ENCODE measurements at places on chromosomes 13 and 19.

DNA sequence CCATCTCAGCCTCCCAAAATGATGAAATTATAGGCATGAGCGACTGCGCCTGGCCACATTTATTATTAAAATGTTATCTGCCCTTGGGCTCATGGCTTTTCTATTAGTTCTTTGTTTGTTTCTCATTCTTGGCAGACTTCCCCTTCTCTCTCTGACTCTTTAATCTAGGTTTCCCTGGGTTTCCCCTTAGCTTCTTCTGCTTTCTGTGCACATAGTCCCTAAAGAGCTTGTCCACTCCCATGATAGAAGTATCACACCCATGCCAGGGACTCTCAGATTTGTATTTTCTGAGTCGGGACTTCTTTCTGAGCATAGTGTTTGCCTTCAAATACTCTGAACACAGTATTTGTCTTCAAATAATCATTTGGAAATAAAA is 38.6 kb upstream of the ITM2B start:
- no peak for DNase-seq

GRCh38 chr13:60172111-60172510 is 8.4 kb upstream of the DIAPH3 start:
- no peak for DNase-seq

GRCh38 chr19:46404753-46405468 is 8.5 kb downstream of the CCDC8 start:
- peak; percentile 39 for DNase-seq

DNA sequence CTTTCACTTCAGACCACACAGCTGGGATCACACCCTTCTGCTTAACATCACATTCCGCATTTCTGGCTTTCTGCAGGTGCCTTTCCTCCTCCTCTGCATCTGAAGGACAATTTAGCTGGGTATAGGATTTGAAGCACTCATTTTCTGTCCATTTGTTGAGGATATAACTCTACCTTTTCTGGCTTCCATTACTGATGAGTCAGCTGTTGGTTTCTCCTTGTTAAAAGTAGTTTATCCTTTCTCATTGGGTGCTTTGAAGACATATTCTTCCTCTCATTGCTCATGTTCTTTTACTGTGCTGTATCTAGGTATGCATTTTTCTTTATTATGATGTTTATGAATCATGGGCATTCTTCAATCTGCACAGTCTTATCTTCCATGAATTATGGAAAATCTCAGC is 199.3 kb upstream of the SOX1 start:
- DNase-seq = no peak

- DNase-seq = no peak
Observed at GRCh38 chr13:43915451-43915850, 35.7 kb downstream of the LACC1 start.

- DNase-seq = no peak
Observed at GRCh38 chr19:8965887-8966286, 44.3 kb downstream of the MUC16 start.

- DNase-seq = no peak
Observed at GRCh38 chr13:110454227-110454859, 107.2 kb downstream of the RAB20 start.

- no peak for DNase-seq
Observed at GRCh38 chr13:93774506-93774905, 547.9 kb downstream of the GPC6 start.

- no peak for DNase-seq
Observed at GRCh38 chr19:49344505-49345423, 9.6 kb downstream of the CD37 start.

Measured in DMS79 (cell line).